Activated naive CD8-positive, alpha-beta T cell treated with anti-CD3 and anti-CD28 coated beads for 36 hours (primary cell): ENCODE measurements at places on chromosomes 3 and 15.

GRCh38 chr3:194075088-194075615, 60.8 kb upstream of the HES1 start:
- no peak for DNase-seq

DNA sequence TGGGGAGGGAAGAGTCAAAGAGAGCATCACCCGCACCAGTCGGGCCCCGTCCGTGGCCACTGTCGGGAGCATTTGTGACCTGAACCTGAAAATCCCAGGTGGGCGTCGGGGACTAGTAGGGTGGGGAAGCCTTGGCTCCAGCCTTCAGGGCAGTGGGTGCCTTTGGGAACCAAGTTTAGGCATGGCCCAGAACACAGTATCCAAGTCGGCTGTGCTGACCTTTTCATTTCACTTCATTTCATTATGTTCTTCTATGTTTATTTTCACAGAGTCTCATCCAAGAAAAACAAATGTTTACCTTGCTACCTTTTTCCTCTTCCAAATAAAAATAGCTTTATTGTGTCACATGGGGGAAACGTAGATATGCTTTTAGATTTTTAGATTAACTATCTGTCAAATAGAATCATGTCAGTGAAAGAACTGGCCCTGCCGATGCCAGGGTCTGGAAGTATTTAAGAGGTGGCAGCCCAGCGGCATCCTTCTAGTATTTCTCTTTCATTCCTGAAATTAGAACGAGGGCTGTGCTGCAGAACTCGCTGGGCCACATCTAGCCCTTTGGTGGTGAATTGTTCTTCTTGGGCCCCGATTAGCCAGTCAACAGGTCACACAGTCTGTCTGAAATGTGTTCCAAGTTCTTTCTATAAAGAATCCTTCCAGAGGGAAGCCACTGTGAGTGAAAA, 60.5 kb downstream of the DNASE1L3 start:
- no peak for DNase-seq

GRCh38 chr3:171797265-171797679, 13.0 kb downstream of the PLD1 start:
- DNase-seq = no peak

DNA sequence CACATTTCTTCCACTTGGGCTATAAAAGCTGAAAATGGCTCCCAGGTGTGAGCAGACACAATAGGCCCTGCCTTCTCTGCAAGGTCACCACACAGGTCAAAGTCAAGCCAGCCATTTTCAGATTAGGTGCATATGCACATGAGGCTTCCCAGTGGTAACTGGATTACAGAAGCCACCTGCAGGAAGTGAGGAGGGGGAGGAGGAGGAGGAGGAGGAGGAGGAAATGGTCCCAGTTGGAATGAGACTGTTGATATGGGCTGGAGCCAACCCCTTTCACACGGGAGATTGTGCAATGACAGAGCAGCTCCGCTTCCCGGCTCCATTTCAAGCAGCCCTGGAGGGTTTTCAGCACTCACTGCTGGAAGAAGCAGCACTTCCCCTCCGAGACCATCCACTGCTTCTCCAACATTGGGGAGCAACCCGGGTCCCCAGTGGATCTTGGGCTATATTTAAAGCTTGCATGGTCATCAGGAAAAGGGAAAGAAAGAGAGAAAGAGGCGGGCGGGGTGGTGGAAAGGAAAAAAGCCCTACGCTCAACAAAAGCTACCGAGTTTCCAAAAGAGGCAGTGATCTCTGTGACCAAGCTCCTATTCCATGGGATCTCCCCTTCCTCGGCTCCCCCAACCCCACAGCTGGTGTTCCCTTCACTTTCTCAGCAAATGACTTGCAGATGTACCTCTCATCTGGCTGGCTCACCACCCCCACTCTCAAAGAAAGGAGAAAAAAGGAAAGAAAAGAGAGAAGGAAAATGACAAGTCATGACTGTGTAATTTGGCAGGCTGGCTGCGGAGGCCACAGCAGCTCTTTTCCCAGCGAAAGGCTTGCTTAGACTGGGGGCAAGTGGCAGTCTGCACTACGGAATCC, 58.3 kb downstream of the LRIG1 start:
- DNase-seq = no peak

DNA sequence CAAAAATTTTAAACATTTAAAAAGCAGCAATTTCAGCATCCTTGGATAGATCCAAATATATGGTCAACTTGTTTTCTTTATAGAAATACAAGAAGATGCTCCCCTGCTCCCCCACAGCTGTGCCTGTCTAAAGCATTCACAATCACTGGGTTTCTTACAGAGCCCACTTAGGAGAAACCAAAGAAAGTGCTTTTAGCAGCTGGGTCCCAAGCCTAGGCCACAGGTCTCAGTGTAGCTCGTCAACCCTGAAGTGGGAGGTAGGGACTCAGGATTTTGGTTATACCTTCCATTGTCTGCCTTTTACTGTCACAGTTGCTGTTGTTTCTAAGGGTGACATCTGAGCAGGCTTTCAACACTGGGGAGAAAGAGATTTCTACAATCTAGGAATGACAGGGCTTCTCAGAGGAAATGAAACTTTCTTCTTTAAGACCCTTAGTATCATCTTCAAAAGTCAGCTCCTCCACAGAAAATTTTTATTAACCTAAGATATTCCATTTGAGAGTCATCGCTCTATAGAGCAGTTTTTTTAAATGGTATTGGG, 199.3 kb upstream of the CMC1 start:
- DNase-seq = no peak

- DNase-seq = no peak
These were observed 41.0 kb downstream of the SV2B start for GRCh38 chr15:91141097-91141496.

GRCh38 chr3:187183210-187183862, 13.9 kb upstream of the RTP1 start:
- no peak for DNase-seq

- DNase-seq = no peak
These were observed 70.1 kb downstream of the CEMIP start for GRCh38 chr15:80849308-80849707.

DNA sequence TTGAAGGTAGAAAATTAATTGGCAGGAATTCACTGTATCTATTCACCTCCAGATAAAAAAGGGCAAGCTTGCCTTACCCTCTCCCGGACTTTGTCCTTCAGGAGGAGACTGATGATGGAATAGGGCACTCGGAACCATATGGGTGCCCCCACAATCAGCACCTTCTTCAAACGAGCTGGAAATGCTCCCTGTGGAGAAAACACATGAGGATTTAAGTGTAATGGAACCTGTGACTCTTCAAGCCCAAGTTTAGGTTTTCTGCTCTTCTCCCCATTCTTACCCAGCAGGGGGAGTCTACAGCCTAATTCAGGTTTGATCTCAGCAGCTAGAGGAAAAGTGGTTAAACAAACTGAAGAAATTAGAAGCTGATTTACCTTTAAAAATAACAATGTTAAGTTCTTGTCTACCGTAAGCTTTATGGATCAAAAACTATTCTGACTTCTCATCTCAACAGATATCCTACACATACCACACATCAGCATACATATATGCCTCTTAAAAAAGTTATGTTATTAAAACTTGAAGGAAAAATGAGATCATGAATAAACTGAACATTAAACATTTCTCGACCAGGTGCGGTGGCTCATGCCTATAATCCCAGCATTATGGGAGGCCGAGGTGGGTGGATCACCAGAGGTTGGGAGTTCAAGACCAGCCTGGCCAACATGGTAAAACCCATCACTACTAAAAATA, 57.5 kb upstream of the SIN3A start:
- no peak for DNase-seq

GRCh38 chr3:161474741-161475140, 21.9 kb upstream of the OTOL1 start:
- no peak for DNase-seq

DNA sequence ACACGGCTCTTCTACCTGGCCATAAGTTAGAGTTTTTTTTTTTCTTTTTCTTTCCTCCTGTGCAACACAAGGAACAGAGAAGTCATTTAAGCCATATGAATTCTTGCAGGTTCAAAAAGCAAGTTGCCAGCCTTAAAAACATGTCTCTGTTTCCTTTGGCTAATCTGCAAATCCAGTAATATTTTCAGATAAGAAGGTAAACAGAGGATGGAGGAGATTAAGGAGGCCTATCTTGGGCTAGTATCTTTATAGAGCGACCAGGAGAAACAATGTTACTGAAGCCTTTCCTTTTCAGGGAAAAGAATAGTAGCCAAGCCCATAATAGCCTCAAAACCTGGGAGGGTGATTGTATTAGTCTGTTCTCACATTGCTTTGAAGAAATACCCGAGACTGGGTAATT, 20.9 kb upstream of the LMCD1 start:
- no peak for DNase-seq

GRCh38 chr3:178078953-178079352, 457.3 kb upstream of the KCNMB2 start:
- DNase-seq = no peak

DNA sequence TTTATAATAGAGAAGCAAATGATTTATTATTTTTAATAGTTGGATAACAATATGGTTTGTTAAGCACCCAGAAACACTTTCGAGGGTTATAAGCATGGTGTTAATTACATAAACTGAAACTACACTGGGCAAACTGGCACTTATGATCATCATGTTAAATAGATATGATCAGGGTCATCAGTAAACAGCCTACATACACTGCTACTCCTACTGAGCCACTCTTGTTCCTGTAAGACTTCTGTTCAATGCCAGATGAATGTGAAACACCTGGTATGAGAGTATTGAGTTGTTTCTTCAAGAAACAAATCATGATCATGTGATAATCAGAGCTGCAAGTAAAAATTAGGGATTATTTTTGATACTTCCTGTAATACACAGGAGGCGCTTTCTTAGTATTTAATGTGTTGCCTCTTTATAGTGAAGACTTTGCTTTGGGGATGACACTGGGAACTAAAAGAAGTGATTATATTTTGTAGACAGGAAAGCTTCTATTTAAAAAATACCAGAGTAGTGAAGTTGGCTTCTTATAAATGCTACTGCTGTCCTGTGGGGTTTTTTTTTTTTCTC, 32.3 kb upstream of the UTS2B start:
- DNase-seq = no peak

- DNase-seq = no peak
These were observed 6.0 kb downstream of the CCDC80 start for GRCh38 chr3:112634786-112635541.

- peak; percentile 47 for DNase-seq
These were observed 34.3 kb downstream of the ZBTB38 start for GRCh38 chr3:141402476-141403171.

GRCh38 chr15:40240619-40241221, 1.9 kb downstream of the PAK6 start:
- DNase-seq = no peak

DNA sequence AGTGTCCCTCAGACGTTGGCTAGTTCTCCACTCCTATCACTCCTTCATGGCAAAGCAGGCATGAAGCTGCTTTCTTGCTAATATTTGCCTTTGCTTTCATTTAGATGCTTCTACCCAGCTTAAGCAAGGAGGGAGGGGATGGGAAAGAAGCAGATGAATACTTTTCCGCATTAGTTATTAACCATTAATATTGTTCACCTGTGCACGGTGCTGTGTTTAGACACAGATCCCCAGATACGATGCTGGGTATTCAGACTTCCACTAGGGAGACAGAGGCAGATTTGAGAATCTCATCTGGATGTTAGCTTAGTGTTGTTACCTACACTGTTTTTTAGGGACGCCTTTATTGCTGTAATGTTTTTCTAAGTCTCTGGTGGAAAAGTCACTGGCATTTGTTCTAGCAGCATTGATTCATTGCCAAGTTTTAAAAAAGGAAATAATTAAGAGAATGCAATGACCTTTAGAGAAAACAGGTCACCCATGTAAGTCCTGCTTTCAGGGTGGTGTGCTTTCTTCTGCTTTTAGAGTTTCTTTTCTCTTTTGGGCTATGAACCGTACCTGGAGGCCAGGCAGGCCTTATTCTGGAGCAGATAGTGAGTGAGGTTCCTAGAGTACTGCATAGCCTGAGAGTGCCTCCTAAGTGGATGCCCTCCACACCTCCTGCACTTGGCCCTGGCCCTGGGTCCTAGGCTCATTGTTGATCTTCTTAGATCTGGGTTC, 55.5 kb downstream of the MYZAP start:
- no peak for DNase-seq

DNA sequence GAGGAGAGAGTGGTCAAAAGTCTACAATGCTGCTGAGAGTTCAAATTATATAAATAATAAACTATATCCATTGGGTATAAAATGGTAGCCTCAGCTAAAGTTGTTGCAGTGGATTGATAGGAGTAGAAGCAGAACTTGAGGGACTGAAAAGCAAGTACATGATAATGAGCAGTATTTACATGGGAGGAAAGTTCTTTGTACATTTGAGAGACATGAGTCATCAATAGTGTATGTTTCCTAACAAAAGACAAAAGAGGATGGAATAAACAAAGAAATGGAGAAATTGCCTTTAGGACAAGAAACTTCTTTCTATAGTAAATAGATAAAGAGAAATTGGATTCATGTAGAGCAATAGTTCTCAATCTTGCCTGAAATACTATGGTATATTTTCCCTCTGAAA, 110.0 kb upstream of the PLSCR5 start:
- DNase-seq = no peak

DNA sequence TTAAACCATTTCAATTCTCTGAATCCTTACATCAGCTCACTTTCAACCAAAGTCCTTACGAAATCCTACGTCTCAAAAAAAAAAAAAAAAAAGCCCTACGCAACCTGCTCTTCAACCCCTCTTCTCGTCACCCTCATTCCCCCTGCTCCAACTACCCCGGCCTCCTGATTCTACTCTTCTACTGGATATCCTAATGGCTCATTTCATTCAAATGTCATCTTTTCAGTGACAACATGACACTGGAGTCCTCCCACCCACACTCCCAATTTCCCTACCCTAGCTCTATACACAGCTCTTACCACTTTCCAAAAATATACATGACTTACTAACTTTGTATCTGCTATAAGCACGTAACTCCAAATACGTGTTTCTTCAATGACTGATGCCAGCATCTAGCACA, 11.5 kb downstream of the UBP1 start:
- DNase-seq = no peak

- DNase-seq = peak; percentile 11
These were observed 65.1 kb downstream of the MRPL46 start for GRCh38 chr15:88401996-88402656.

GRCh38 chr15:42605796-42606195, 30.4 kb downstream of the STARD9 start:
- DNase-seq = no peak

DNA sequence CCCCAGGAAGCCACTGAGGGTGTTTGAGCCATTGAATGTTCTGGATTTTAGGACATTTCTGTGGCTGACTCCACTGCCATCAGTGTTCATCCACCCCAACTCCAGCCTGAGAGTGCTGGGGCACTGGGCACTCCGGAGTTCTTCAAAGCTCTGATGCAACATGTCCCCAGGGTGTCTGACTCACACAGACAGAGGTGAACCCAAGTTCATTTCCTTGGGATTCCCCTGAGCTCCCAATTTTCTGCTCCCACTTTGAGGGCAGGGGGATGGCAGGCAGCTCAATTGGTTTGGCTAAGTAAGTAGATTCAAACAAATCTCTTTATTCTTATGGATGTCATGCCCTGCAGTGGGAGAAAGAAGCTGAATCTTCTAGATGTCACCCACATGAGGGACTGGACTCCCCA, 2.2 kb downstream of the STRA6 start:
- DNase-seq = no peak

DNA sequence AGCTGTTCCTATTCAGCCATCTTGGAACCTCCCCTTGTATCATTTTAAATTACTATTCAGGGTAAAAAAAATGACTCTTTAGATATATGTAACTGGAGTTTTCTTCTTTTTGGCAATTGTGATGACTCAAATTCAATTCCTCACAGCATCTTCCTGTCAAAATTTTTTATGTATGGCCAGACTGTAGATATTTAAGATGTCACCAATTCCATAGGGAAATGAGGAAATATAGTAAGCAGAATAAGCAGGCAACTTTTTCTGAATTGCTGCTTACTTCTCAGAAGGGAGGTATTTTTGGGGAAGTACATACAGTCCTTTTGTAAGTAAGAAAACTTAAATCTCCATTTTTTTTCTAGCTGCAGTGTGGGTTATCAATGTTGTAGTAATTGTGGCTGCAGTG, 28.8 kb downstream of the EAF2 start:
- DNase-seq = no peak
